ENCODE measurements at places on chromosomes 11 and 22. TPM values are rescaled to one million over a fixed set of nuclear protein-coding genes. Genes with fewer than 3 reads are reported as not detected.

- no peak for DNase-seq
Measured at GRCh38 chr11:122317305-122317704, 201.3 kb upstream of the BLID start.

DNA sequence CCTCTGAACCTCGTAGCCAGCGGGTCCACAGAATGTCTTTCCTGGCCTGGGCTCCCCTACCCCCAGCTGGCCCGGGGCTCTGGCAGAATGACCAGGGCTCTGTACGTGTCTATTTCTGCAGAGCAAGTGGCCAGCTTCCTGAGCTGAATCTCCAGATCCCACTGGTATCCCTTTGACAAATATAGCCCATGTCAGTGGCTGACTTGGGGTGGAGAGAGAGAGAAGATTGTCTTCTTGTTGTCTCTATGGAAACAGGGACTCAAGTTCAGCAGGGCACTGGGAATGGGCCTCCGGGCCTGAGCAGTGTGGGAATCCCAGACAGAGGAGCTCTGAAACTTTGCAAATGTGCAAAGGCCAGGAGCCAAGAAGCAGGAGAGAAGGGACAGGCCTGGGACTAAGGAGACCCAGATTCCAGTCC lies 33.9 kb downstream of the ANO1 start:
- DNase-seq: no peak

GRCh38 chr11:97850701-97851100 lies 1170.0 kb upstream of the CNTN5 start:
- no peak for DNase-seq

DNA sequence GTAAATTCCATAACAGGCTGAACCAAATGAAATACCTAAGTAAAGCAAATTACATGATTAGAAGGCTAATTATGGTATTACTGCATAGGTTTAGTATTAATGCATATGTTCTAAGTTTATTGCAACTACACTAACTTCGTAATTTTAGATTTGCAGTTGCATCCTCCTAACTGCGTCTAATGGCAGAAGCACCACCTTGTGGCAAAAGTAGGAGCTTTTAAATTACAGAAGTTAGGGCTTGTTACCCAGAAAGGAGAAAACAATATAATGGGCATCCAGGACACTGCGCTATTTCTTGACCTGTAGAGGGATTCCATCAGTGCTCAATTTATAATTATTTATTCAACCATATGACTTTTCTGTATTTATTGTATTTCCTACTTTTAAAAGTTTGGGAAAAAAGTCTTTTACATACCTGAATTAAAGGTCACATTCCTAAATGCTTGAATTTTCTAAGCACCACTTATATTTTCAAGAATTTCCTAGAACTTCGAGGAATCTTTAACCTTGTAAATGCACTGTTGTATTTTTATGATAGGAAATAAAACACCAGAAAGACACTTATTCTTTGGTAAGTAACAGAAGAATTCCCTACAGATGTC lies 16.3 kb upstream of the GPR83 start:
- DNase-seq: no peak

Gene TUBA8
- 1.1 TPM for total RNA-seq

- no peak for DNase-seq
Measured at GRCh38 chr11:132361011-132361550, 990.7 kb downstream of the NTM start.

Gene TRMU
- total RNA-seq: 81.0 TPM

Gene ZP1
- total RNA-seq: not detected

- no peak for DNase-seq
Measured at GRCh38 chr22:33379836-33380235, 321.7 kb upstream of the SYN3 start.

- no peak for DNase-seq
Measured at GRCh38 chr22:46740910-46741780, 3.1 kb upstream of the CERK start.

DNA sequence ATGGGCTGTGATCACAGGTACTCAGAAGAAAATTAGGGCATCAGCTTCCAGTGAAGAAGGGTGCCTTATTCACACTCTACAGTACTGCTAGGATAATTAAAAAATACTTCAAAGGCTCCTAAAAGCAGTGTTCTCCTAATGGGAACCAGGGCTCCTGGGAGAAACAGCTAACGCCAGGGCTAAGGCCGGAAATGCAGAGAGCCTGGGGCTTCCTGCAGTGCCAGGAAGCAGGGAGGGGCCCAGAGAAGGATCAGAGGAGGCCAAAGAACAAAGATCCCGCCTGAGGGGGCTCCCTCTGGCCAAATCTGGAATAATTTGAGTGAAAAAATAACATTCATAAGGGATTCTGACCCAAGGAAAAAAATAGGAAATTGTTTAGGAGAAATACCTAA lies 27.5 kb downstream of the TOLLIP start:
- no peak for DNase-seq

Gene SLC25A22
- total RNA-seq: 87.6 TPM

- DNase-seq: no peak
Measured at GRCh38 chr22:44627521-44628139, 74.4 kb upstream of the PRR5 start.

- DNase-seq: no peak
Measured at GRCh38 chr11:121688860-121689614, 236.3 kb upstream of the SORL1-AS1 start.

Gene IFITM10
- total RNA-seq: 0.32 TPM

DNA sequence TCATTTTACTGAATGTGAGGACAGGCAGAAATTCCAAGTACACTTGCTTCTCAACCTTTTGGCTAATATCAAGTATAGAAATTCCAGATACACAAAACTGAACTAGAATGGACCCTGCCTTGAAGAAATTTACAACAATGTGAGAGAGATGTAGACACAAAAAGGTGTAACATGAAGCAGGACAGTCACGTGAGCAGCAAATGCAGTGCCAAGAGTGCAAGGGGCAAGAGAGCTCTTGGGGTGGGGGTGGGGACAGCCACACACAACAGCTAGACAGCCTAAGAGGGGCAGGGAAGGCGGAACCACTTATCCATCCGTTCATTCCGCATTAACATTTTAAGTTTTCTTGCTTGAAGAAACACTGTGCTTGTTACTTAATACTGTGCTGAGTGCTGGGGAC lies 28.9 kb downstream of the PLEKHA7 start:
- DNase-seq: no peak

DNA sequence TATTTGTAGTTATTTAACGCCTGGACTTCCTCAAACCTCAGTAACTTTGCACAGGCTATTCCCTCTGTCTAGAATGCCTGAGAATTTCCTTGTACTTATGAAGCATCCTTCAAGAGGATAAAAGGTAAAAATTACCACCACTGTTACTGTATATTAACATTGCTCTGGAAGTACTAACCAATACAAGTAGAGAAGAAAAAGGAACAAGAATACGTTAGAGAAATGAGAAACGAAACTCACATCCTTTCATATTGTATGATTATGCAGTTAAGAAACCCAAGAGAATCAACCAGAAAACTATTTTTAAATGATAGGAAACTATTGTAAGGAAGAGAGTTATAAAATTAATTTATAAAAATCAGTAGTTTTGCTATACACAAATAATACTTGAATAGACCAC lies 48.2 kb upstream of the OR5P2 start:
- DNase-seq: no peak

DNA sequence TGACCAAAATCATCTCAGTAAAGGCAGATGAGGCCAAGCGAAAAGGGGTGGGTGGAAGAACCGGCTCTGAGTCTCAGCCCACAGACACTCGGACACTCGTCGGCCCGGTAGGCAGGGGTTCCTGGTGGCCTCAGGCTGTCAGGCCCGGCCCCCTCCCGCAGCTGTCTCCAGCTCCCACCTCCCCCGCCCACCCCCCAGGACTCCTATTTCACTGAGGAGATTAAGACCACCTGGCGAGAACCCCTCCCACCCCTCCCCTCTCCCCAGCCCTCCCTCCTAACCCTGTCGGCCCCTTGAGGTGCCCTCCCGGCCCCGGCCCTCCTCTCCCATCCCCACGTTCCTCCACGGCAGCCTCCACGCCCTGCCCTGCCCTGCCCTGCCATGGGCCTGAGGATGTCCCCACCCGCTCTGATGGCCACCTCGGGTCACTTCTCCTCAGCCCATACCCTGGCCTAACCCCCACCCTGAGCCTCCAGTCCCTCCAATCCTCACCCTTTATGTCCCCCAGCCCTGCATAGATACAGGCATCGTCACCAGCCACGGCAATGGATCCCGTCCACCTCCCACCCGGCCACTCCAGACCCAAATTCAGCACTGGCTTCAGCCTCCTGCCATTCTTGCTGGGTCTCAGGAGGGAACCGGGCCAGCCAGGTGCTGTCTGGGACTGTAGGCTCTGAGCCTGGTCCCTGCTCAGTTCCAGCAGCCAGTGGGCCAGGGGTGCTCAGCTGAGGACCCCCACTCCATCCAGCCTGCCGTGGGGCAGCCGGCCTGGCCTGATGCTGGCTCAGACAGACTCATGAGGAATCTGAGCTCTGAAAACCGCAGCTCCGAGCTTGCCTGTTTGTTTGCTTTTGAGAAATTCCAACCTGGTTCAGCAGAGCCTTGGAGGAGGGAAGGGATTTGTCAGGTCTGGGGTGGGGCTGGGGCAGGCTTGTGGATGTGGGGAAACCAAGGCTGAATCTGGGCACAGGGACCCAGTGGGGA lies 9.8 kb upstream of the TBX1 start:
- no peak for DNase-seq

- no peak for DNase-seq
Measured at GRCh38 chr11:125263268-125263790, 98.8 kb downstream of the PKNOX2 start.

GRCh38 chr22:29152045-29152953 lies 53.4 kb upstream of the EMID1 start:
- DNase-seq: no peak

Gene MS4A12
- total RNA-seq: not detected

Gene KRTAP5-1
- not detected for total RNA-seq
